ENCODE measurements at places on chromosomes 5 and 9. TPM values are rescaled to one million over a fixed set of nuclear protein-coding genes. Genes with fewer than 3 reads are reported as not detected.

DNA sequence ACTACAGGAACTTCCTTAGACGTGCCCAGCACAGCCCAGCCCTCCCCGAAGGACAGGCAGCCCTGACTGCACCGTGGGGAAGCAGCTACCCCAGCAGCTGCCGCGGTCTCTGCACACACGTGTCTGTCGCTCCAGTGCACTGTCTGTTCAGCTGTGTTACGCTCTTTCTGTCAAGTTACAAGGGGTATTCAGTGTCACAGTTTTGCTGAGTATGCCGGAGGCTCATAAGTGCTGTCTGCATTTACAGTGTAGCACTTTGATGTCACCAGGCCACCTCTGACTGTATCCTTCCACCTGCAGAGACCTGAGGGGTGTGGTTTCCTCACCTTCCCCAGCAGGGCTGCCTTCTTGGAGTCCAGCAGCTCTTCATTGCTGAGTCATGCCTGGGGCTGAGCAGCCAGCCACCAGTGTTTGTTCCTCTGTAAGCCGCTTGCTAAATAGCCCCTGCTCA, 126.8 kb downstream of the EHMT1 start:
- H3K4me3 ChIP-seq = no peak overlapping the region
- H3K27ac ChIP-seq = peak overlapping the region; percentile 63
- H3K27me3 ChIP-seq = no peaks in the 10 kb centered on the region
- DNase-seq = no peak

- H3K4me3 ChIP-seq = no peak overlapping the region
- no peaks in the 10 kb centered on the region for H3K27me3 ChIP-seq
- DNase-seq = no peak
- H3K36me3 ChIP-seq = no peaks in the 10 kb centered on the region
- no peaks in the 10 kb centered on the region for H3K4me1 ChIP-seq
- no peak overlapping the region for H3K27ac ChIP-seq
Observed at GRCh38 chr9:30582240-30582639, 1802.2 kb upstream of the ACO1 start.

LRRC19 gene
- total RNA-seq = not detected

DNA sequence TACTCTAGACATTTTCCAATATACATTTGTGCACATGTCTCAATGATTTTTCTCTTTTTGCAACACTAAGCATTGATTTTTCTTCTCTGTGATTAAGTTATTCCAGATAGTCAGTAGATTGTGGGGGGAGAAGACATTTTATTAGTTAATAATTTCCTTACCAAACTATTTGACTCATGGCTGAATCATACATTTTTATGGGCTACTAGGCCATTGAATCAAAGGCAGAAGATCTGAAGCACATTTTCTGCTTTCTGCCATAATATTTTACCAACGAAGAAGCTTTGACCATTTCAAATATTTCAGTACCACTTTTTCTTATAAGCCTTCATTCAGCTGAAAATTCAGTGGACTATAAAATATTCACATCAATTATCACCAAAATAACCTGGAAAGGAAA, 175.6 kb downstream of the IRX2 start:
- H3K27ac ChIP-seq = no peak overlapping the region
- no peaks in the 10 kb centered on the region for H3K36me3 ChIP-seq
- no peak for DNase-seq
- no peaks in the 10 kb centered on the region for H3K4me1 ChIP-seq
- H3K4me3 ChIP-seq = no peak overlapping the region
- H3K27me3 ChIP-seq = no peaks in the 10 kb centered on the region

Data from activated CD8-positive, alpha-beta T cell treated with anti-CD3 and anti-CD28 coated beads, Interleukin-2, amount 10 ng/mL, durations not matched to agents 7 days and 5 days (primary cell).